ENCODE measurements at places on chromosomes 3 and 15.

DNA sequence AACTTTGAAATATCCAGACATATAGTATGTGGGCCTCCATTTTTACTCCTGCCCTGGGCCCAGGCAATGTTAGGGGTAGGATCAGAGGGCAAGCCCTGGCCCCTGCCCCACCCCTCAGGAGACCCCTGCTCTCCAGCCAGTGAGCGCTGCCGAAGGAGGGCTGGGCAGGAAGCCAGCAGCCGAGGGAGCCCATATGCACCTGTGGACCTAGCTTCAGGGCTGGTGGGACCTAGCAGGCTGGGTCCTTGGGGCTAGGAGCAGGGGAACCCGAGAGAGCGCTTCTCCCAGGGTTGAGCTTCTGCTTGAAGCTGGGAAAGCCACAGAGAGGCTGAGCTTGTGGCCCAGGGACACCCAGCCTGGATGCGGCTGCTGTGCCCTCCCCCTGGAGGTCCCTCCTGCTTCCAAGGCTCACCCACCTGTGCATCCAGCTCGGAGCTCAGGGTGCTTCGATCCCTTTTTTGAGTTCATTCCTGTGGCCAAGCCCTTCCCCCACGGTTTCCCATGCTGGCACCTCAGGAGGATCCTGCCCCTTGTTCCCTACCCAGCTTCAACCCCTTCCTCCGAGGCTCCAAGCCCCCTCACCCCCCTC is 21.0 kb upstream of the CYP11A1 start:
- DNase-seq: no peak

DNA sequence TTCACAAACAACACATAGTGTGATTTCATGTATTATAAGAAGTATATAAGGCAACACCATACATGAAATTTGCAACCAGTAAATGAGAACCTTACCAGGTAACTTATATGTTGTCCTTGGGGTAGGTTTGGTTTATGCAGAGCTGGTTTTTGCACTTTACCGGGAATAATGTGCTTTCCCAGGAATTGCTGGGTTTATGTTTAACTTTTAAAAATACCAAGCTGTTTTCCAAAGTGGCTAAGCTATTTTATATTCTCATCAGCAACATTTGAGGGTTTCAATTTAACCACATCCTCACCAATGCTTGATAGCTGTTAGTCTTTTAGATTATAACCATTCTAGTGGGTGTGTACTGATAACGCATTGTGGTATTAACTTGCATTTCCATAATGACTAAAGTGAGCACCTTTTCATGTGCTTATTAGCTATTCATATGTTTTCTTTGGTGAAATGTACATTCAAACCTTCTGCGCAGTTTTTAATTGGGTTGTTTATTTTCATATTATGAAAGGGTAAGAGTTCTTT is 71.6 kb downstream of the KY start:
- DNase-seq: no peak

GRCh38 chr15:34773013-34773412 is 18.2 kb upstream of the GJD2 start:
- DNase-seq: no peak

- no peak for DNase-seq
Measured at GRCh38 chr3:48738926-48739616, 22.1 kb upstream of the IP6K2 start.

- DNase-seq: peak; percentile 53
Measured at GRCh38 chr3:58989163-58989562, 60.7 kb downstream of the CFAP20DC start.

DNA sequence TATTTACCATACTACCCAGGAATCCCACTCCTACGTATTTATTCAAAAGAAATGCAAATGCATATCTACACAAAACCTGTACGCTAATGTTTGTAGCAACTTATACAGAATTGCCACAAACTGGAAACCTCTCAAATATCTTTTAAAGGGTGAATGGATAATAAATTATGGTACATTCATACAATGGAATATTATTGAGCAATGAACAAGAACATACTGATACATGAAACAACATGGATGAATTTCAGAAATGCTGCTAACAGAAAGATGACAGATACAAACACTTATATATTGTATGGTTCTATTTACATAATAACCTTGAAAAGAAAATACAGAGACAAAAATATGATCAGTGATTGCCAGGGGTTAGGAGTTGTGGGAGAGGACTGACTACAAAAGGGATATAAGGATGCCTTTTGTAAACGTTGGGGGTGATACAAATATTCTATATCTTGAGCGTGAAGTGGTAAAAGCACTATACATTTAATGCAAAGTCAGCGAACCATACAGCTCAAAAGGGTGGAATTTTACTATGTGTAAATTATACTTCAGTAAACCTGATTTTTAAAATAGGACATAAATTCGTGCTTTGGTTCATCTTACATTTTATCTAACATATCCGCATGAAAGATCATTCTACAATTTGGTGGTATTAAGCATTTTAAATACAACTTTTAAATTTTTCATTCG is 55.0 kb upstream of the FOXB1 start:
- no peak for DNase-seq

DNA sequence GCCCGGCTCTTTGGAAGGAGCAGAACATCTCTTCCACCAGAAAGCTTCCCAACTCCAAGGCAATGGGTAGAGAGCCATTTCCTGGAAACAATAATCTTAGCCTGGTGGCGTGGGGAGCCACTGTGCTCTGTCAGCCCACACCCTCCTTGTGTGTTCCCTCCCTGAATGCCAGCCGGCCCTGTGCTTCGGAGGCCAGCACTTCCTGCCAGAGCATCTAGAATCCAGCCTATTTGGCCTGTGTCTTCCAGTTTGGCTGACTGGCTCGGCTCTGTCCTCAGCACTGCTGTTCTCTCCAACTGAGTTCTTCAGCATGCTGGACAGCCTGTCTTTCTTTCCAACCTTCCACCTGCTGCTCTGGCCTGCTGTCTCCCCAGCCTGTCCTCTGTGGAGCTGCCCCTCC is 349.3 kb downstream of the MFSD1 start:
- no peak for DNase-seq

DNA sequence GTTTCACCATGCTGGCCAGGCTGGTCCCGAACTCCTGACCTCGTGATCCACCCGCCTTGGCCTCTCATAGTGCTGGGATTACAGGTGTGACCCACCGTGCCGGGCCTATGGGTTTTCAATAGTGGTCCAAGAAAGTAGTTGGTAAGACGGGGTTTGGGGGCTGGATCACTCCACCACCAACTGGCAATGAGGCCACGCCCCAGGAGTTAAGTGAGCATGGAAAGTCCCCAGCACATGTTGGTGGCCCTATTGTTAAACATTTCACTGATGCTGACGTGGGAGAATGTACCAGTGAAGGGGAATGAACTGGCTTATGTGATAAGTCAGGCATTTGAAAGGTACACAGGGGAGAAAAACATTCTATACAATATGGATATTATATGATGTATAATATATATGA is 80.4 kb downstream of the CHRD start:
- no peak for DNase-seq

DNA sequence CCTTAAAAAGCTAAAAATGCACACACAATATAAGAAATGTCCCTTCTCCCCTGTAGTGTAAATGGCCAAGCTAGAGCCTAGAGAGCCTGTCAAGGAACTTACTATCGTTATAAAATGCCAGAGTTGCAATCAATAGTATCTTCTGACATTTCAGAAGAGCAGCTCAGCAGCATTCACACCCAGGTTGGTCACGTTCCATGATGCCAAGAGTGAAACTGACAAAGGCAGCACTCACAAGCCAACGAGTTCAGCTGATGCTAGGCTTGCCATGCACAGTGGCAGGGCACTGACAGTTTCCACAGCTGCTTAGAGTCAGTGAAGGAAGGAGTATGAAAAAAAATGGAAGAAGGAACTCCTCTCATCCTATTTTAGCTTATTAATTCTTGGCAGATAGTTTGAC is 331.4 kb upstream of the CCDC54 start:
- no peak for DNase-seq

DNA sequence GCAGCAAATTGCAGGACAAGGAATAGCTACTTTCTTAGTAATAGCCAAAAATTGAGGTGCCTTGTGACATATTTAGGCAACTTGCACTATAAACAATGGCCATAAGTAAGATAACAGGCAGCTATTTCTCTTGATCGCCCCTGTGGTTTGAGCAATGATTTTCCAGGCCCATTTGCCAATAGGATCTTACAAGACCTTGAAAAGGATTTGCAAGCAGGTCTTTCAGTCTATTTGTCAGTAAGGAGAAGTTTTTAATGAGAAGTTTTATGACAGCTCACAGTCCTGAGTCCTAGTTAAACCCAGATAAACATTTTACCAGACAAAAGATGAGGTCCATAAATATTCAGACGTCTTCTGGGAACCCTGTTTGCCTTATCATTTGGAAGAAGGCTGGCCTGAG is 645.5 kb downstream of the RBMS3 start:
- no peak for DNase-seq

DNA sequence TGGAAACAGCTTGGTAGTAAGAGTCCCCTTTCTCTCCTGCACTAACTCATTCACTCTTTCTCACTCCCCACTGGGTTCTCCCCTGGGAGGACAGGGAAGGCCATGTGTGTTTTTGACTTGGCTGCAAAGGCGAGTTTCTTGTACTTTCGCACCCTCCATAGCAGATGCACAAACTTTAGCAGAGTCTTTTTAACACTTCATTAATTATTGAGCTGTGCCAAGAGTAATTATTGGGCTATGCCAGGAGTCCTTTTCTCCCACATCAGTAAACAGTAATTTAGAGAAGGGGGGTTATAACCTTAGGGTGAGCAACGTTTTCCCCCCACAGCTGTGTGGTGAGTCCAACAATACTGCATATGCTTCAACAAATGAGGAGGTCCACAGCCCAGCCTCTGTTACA is 224.4 kb upstream of the ATP11B start:
- DNase-seq: no peak

- no peak for DNase-seq
Measured at GRCh38 chr3:192918275-192918588, 576 bp upstream of the MB21D2 start.

DNA sequence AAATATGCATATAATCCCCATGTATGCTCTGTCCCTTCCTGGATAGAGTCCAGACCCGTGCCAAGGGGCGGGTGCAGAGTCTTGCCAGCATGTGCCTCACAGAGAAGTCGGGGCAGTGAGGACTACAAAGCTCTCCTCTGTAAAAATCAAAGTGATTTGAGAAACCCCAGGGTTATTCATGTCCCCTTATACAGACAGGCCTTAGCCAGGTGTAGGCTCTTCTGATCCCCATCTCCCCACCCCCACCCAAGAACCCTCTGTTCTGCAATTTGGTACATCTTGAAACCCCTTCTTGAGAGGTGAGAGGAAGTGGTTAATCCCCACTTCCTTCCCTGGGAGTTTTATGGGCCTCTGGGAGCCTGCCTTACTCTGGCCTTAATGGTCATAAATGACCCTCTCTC is 24.7 kb downstream of the TRIM71 start:
- no peak for DNase-seq

DNA sequence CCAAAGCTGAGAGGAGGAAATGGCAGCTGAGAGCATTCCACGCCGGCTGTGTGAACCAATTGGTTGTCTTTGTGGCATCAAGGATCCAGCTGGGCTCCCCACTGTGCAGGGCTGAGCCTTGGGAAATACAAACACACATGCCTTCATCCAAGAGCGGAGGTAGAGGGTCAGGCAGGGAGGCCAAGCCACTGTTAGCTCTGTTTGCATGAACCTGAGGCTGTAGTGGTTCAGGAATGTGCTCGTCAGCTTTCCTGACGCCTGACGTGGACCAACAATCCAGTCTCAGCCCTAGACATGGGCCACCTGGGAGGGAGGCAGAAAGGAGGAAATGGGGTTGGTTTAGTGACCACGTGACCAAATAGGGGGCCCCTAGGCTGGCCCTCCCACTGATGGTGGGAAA is 276.9 kb downstream of the TLE3 start:
- DNase-seq: no peak

- DNase-seq: peak; percentile 63
Measured at GRCh38 chr15:79682285-79682684, 214.5 kb downstream of the MTHFS start.

DNA sequence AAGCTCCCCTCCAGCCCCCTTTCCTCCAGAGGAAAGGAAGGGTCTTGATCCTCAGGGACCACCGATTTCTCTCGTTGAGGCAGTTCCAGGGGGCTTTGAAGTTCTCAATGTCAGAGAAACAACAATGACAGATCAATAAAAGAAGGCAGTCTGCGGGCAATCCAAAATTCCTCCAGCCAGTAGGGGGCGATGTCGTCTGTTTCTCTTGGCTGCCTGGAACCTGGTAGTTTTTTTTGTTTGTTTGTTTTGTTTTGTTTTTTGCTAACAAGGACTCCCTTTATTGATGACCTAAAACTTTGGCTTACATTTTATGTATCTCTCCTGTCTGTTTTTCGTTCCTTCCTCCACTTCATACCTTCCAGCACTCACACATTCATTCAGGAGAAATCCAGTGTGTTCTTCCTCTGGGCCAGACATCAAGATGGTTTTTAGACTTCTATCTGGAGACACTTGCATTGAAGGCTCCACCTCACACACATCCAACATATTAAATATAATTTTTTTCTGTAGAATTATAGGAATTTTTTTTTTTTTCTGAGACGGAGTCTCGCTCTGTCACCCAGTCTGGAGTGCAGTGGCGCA is 276.6 kb downstream of the RPLP1 start:
- DNase-seq: no peak

GRCh38 chr3:177983320-177983719 is 552.9 kb upstream of the KCNMB2 start:
- DNase-seq: no peak

GRCh38 chr3:178518660-178519396 is 17.4 kb upstream of the KCNMB2 start:
- no peak for DNase-seq

GRCh38 chr3:85054579-85054978 is 95.8 kb downstream of the CADM2 start:
- DNase-seq: no peak

DNA sequence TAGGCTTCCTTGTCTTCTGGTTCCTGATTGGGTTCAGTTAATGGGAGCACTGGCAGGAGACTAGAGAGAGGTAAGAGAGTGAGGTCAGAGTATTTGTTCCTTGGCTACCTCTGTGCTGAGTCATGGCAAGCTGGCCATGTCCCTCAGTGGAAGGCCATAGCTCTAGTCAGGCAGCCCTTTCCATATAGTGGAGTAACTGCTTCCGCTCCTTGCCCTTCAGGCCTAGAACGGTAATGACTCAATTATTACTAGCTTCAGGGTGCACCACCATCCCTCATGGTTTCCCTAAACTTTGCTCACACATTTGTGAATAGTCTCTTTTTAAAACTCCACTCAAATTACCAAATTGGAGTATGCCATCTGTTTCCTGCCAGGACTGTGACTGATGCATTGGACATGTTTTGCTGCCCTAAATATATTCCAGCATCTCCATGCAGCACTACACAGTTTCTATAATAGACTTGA is 10.5 kb upstream of the ANO10 start:
- peak; percentile 52 for DNase-seq

DNA sequence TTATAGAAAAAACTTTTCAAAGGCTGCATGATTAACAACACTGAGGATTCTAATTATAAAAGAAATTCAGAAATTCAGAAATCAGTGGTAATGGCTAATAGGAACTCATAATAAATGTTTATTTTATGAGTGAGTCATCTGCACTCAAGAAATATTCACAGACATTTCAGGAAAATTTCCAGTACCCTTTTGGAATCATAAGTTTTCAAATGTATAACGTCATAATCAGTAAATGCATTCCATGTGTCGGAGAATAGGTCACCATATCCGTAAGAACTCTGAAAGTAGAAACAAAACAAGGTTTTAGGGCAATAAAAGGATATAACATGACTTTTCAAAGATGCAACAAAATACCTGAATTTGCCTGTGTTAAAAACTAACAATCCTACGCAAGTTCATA is 24.7 kb downstream of the EOGT start:
- DNase-seq: peak; percentile 44

Measured in BJ (cell line).